ENCODE measurements at places on chromosomes 12 and 14.

DNA sequence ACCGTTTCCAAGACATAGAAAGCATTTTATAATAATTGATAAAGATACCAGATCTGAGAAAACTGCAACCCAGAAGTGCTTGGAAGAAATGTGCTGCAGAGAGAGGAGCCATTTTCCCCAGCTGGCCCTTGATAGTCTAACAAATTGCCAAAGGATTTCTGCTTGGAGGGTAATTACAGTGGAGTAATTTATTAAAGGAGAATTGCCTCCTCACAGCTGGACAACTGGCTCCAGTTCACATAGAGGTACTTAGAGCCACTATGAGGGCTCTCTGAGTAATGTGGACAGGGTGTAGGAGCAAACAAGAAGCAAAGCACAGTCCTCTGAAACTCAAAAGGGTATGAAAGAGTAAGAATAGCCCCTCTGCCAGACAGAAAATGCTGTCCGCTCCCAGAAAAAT is 335.6 kb downstream of the SYT1 start:
- no peak for DNase-seq

DNA sequence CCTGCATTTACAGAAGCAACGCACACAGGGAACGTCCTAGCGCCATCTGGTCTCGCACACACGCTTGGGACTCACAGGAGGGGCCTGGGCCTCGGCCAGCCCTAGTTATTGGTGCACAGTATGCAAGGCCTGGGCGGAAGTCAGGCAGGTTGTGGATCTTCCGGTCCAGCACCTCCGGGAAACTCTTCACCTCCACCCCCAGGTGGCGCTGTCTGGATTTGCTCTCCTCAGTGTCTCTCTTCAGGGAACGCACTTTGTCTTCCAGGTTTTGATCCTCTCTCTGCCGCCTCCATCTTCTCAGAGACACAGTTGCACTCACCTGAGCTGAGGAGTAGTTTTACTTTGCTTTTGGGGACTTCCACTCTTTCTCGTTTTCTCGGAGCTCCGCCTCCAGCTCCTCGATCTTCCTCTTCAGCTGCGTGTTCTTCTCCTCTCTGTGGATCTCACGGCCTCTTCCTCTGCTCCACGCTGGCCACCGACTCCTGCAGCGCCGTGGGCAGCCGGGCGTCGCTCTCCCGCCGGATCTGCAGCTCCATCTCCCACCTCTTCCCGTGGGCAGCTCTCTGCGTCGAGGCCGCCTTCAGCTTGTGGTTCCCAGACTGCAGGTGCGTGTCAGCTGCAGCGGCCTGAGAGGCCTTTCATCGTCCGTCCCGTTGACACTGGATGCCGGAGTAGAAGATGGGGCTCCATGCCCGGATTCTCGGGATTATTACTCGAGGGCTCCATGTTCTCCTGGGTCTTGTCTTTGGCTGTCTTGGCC is 933.8 kb downstream of the TMEM121 start:
- peak; percentile 51 for DNase-seq

DNA sequence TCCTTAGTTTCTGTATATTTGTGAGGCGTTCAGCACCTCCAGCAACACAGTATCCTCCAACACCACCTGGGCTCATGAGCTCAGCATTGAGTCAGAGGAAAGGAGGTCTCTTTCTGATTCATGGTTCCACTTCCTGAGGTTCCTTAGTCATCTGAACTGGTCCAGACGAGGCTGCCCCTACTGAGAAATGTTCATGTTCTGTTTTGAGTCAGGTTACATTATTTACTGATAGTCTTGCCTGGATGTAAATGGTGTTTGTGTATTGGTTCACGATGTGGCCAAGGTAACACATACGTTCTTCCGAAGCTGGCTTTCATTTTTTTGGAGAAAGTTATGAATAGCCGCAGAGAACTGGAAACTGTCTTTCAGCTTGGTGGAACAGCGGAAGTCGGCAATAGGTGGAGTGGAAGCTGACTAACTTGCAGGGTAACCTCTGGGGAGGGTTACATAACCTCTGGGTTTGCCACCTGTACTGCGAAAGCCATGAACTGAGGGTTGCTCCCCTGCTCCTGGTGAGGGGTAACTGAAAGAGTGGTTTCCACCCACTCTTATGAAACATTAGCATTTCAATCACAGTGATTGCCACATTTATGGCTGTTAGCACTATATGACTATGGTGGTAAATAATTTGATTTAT is 42.2 kb upstream of the MANSC4 start:
- DNase-seq = peak; percentile 43

GRCh38 chr12:9342614-9343353 is 134.6 kb upstream of the PZP start:
- DNase-seq = no peak

DNA sequence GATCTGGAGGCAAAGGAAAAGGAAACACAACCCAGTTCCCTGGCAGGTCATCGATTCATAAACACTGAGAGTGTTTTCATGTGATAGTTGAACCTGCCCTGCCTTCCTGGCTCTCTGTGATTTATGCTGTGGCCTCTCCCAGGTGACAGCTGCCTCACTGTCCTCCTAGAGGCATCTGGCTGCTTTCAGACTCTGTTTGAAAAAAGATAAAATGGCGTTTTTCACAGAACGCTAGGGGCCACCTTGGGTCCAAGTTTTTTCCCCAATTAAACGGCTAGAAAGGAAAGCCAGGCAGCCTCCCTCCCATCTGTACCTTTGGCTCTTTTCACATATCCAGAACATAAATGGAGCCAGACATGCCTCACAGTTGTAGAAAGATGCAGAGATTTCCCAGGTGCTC is 252.6 kb upstream of the CCDC196 start:
- DNase-seq = no peak

GRCh38 chr12:13023811-13024530 is 20.2 kb upstream of the FAM234B start:
- no peak for DNase-seq

DNA sequence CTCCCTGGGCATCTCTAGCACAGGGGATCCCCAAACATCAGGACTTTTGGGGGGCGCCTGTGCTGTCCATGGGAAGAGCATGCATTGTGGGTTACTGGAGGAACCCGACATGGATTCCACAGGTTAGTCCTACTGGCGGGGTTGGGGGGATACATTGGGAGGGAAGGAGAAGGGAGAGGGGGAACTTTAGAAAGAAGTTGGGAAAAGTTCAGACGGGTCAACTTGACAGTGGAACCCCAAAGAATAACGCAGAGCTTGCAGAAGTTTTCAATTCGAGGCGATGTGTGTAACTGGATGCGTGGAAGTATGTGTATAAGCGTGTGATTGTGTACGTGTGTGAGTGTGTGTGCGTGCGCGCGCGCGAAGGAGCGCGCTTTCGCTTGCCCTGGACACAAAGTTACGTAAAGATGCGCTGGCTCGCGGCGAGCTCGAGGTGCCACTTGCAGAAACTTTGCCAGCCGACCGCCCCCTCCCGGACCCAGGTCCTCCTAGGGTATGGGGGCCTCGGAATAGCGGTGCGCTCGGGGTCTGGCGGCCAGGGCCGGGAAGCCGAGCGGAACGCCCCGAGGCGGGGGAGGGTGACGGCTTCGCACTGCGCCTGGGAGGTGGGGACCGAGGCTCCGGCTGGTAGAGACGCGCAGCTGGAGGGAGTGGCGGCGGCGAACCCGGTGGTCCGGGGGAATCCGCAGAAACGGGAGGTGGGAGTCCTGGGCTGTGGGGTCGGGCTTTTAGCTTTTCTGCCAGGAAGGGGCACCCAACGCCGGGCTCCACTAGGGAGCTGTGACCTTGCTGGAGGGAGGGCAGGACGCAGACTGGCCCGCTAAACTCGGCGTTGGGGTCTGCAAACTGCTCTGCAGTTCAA is 669 bp downstream of the RFX4 start:
- no peak for DNase-seq

GRCh38 chr12:93979189-93979588 is 169.2 kb upstream of the PLXNC1 start:
- DNase-seq = no peak

DNA sequence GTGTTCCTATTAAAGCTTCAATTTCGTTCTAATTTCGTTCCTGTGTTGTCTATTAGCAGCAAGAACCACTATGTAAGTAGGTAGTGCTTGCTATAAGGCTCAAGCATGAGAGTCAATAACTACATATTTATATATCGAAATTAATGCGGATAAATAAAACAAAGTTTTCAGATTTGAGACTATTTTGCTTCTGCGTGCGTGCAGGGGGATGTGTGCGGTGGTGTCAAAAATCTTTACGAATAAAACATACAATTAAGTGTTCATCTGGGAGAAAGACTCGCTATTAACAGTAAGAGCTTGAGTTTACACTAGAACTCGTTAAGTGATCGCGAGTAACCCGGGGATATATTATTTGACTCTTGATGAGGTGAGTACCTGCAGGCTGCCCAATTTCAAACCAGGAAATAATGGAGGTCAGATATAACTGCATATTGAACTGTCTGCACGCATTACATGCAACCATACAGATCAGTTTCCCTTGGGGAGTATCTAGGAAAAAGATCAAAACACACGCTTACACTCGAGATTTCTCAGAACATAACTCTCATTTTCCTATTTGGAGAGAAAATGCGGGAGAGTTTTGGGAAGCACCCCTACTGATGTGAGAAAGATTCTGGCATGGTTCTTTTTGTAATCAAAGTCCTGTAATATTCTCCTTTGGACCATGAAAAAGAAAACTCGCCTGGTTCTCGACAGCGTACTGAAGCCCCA is 813 bp downstream of the TWF1 start:
- no peak for DNase-seq

DNA sequence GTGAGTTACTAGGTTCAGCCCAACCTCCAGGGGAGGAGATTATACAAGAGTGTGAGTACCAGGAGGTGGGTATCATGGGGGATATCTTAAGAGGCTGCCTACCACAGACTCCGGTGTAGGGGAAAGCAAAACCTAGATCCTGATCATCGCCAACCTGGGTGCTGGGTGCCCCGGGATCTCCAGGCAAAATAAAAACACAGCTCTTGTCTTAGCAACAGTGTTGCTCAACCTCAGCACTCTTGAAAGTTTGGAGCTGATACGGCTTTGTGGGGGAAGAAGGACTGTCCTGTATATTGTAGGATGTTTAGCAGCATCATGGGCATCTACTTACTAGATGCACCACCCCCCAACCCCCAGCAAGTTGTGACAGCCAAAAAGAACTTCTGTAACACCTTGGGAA is 74.5 kb downstream of the CCDC60 start:
- no peak for DNase-seq

DNA sequence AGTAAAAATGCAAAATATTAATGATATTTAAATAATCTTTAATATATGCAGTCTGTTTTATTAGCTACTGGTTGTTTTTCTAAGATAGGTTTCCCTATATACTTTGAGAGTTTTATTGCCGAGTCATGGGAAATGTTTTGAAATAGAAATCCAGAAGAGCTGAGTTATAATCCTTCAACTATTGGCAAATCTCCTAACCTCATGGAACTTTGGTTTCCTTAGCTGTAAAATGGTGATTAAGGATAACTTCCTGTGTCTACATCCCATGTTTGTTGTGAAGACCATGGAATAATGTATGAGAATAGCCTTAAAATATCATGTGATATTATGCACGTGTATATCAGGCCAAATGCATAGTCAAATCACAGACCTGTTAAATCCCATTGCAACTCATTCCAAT is 51.0 kb downstream of the UNC79 start:
- DNase-seq = no peak

- DNase-seq = no peak
Observed at GRCh38 chr12:112907415-112908157, 824 bp downstream of the OAS1 start.

GRCh38 chr14:43795600-43796228 is 711.4 kb downstream of the FSCB start:
- DNase-seq = no peak

- no peak for DNase-seq
Observed at GRCh38 chr14:72451054-72451972, 442.6 kb downstream of the DPF3 start.

GRCh38 chr14:56127156-56127555 is 8.9 kb downstream of the PELI2 start:
- DNase-seq = no peak

DNA sequence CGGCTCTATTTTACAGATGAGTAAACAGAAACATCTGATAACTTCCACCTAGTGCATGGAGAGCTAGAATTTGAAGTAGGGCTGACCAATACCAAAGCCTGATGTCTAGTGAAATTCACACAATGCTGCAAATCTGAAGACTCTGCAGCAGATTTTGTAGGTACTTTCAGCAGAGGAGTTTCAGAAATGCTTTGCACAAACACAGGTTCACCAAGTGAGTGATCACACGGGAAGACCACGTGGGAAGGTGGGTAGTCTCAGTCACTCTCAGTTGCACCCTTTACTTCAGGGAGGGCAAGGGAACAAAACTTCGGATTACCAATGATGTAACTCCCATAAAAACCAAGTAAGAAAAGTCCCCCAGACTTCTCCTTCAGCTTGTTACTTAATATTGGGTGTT is 63.3 kb upstream of the DAAM1 start:
- no peak for DNase-seq

DNA sequence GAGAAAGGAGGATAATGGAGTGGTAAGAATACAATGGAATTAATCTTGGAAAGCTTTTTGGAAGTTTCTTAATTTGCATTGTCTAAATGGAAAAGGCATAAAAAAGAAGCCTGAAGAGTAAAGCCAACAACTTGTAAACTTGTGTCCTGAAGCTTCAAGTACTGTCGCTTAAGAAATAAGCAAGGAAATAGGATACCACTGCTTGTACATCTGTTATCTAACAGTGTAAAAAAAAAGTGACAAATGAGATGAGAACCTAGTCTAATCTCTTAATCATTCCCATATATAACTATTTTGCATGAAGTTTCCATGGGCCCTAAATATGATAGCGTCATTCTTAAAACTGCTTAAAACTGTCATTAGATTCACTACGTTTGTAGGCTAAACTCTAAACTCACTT is 134.0 kb upstream of the DYRK2 start:
- DNase-seq = no peak

DNA sequence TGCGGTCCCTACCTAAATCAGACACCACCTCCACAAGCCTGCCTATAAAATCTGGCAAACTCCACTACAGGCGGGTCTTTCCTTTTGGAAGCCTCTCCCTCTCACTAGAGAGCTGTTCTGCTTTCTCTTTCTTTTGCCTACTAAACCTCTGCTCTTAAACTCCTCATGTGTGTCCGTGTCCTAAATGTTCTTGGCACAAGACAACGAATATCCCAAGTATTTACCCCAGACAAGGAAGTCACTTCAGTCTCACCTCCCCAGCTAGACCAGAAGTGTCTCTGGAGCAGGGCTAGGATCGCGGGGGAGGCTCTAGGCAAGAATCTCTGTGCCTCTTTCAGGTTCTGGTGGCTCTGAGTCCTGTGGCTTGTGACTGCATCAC is 37.2 kb upstream of the FICD start:
- DNase-seq = no peak

All from stimulated activated CD4-positive, alpha-beta T cell treated with anti-CD3 and anti-CD28 coated beads, TNF-alpha, amount 100 ng/mL, for 24 hours (primary cell).